Muscle of leg (tissue), 16 donors: ENCODE measurements at places on chromosomes 16 and 17. TPM values are rescaled to one million over a fixed set of nuclear protein-coding genes. Genes with fewer than 3 reads are reported as not detected.

The CFAP20 gene
- total RNA-seq: 50.0 TPM

GRCh38 chr16:66523861-66524354 is 26.0 kb downstream of the TK2 start:
- DNase-seq: peak; percentile 41
- H3K27ac ChIP-seq: peak overlapping the region; percentile 72
- H3K4me1 ChIP-seq: peaks cover 39% of the 10 kb centered on the region
- no peaks in the 10 kb centered on the region for H3K27me3 ChIP-seq

GRCh38 chr17:16639438-16639837 is 14.2 kb downstream of the ZNF624 start:
- H3K27me3 ChIP-seq: no peaks in the 10 kb centered on the region
- H3K27ac ChIP-seq: no peak overlapping the region
- peaks cover 3% of the 10 kb centered on the region for H3K36me3 ChIP-seq
- no peak overlapping the region for H3K4me3 ChIP-seq
- no peaks in the 10 kb centered on the region for H3K4me1 ChIP-seq

DNA sequence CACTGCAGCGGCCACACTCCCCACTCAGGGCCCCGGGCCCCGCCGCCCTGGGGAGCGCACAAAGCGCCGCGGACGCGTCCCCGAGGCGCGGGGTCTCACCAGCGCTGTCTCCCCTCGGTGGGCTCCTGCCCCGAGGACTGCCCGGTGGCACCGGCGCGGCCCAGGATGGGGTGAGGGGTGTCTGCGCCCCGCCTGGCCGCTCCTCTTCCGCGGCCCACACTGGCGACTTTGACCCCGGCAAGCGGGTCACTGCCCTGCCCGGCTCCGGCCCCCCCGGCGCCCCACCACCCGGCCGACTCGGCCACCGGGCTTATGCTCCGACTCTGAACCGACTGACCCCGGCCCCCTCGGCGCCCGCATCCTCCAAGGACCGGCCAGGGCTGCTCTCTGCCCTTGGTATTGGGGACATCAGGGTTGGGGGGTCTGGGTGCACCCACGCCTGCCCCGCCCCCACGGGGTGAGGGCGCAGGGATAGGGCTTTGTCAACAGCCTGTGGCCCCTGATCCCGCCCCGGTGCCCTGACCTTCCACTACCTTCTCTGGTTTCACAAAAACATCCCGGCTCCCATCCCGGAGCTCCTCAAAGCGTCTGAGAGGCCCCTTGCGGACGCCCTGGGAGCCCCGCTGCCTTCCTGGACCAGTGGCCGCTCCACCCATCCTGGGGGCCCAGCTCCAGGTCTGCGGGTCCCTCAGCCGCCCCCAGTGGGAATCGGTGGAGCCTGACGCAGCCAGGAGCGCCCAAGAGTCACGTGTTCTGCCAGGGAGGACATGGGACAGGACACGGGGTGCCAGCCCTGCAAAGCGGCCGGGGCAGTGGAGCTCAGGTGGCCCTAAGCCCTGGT is 829 bp downstream of the GCGR start:
- H3K4me1 ChIP-seq: peaks cover 9% of the 10 kb centered on the region
- no peak for DNase-seq
- no peak overlapping the region for H3K27ac ChIP-seq

The VAT1L gene
- 1.9 TPM for total RNA-seq
